ENCODE measurements at places on chromosomes 11 and 22.

- DNase-seq = no peak
Observed at GRCh38 chr22:48803171-48803947, 1024.3 kb downstream of the BRD1 start.

DNA sequence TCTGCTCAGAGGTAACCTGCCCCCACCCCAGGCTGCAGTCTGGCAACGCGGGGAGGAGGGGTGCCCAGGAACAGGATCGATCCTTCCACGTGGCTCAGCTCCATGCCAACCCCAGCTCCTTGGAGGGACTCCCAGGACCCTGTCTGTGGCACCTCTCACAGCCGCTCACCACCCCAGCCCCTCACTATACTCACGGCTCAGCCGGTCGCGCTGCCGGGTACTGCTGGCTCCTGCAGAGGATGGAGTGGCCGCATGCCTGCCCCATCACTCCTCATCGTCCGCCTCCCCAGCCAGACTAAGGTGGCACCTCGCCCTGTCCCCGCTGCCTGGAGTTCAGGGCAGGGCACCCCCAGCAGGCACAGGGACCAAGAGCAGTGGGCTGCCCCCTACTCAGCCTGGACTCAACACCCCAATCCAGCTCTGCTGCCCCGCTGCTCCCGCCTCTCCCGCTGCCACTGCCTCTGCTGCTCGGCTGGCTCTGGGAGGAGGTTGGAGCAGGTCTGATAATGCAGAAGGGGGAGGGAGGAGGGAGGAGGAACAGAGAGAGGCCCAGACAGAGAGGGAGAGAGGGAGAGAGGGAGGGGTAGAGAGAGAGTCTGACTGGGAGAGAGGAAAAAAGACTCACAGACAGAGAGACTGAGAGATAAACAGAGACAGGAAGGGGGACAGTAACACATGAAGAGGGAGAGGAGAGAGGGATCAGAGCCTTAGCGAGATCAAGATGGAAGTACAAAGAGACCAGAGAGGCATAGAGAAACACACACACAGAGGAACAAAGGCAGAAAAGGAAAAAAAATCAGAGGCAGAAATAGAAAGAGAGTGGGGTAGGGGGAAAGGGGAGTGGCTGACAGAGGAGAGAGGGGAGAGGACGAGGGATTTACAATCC is at the start of gene PDE2A:
Gene PDE2A (minus strand): TSS at position 480 of the 886 bp plus-strand sequence. CDS start 215 bp downstream, at position 265.
- no peak for DNase-seq

DNA sequence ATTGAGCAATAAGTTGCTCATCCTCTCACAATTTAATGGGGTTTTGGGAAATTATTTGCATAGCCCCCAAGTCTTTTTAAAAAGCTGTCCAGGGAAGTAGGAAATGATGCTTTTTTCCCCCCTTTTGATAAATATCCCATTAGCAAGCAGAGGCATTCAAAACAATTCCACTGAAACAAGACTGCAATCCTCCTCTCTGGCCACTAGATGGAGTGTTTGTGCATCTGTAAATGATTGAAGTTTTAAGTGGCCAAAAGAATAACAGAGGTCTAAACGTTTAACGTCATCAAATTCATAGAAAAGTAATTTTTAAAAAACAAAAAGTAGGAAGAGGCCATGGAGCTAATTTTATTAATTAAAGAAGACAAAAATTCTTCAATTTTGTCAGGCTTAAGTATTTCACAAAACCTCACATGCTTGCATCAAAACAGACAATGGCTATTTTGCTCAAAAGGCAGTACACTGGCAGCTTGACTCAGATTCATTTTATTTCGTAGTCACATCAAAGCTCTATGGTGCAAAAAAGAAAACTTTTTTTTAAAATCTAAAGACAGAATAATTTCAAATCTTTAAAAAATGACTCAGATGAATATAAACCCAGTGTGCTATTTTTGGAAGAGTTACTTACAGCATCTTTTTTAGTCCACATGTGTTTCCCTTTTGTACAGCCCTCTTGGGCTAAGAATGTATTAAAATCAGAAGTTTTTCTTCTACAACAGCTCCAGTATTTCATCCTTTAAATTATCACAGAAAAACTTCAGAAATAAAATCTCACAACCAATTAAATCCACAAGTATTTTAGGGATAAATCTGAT is 17.8 kb downstream of the CHORDC1 start:
- no peak for DNase-seq

DNA sequence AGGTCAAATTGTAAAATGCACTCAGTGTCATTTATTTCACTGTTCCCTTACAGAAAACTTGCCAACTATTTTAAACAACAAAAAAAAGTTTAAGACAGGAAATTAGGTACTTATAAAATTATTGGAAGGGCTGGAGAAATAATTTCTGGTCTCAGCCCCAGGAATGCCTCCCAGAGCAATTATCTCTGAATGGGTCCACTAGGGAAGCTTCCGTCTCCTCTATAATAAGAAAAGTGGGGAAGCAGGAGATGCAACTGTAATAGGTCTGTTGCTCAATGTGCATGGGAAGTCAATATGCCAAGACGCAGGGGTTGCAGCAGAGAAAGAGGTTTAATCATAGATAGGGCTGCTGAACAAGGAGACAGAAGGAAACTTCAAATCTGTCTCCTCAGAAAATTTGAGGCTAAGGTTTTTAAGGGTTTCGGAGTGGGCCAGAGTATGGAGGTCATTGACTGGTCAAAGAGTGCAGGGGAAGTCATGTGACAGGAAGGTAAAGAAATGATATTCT is 10.9 kb upstream of the RNF141 start:
- no peak for DNase-seq

DNA sequence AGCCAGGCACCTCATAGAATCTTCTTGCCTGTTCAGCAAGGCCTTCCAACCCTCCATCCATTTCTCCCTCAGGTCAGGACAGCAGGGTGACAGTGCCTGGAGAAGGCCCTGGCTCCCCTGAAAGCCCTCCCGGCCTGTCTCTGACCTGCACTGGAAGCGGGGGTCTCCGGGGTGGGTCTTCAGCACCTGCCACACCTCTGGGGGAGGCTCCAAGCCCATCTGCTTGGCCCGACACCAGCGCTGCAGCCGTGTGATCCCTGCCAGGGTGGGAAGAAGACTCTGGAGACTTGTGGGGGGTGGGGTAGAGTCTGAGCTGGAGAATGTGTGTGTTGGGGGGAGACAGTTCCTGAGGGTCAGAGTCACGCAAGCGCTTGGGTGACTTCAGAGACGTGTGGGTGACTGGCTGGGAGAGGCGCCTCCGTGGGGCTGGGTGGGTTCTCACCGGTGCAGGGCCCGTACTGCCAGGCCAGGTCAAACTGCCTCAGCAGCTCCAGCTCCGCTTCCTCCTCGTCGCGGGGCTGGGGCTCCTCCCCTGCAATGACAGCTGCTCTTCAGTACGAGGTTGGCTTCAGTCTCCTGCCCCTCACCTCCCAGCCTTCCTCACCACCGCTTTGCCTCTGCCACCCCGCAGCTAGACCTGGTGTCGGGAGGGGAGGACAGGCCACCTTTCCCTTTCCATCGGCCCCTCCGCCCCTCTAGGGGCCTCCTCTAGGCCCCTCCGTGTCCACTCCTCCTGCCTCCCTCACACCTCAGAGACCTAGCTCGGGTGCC is 615 bp downstream of the POLD4 start:
- no peak for DNase-seq

DNA sequence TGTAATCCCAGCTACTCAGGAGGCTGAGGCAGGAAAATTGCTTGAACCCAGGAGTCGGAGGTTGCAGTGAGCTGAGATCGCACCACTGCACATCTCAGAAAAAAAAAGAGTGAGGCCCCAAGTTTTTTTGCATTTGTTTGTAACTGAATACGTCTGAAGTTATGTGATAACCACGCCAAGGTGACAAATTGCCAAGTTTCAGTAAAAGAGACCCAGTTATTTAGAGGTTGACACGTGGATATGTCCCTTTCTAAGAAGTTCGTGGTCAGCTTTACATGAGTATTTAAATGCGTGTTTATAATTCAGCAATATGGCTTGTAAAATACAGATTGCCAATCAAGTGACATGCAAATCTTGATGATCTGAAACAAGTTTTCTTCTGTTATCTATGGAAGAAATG is 8.0 kb downstream of the PPARA start:
- DNase-seq = no peak

DNA sequence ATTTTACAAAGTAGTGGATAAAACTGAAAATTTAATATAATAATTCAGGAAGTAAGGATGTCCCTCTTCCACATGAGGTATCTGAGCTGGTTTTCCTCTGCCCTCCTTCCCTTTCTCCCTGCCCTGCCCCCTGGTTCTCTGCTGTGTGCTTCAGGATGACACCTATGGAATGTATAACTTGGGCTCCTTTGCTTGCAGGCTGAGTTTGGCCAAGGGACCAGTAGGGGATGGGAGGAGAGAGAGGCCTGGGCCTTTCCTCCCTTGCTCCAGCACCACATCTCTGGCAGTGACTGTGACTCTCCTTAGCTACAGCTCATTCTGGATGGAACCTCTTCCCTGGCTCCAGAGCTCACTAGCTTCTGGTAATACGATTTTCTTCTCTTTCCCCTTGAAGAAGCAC is 10.1 kb downstream of the IRAG1 start:
- no peak for DNase-seq

DNA sequence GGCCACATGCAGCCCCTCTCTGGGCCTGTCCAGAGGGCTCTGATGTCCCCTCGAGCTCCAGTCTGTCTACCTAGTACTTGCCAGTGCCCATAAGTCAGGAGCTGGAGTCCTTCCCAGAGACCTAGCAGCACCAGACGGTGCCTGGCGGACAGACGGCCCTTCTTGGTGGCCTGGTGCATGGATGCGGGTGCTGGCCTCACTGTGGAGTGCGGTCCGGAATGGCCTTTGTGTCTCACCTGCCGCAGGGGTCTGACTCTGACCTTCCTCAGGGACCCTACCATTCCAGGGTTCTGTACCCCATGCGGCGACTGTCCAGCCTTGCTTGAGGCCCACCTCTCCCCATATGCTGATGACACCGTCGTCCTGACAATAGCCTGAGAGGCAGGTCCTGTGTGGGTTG is 29.4 kb upstream of the SMIM38 start:
- DNase-seq = no peak

- no peak for DNase-seq
Observed at GRCh38 chr22:47159592-47159991, 397.1 kb downstream of the TBC1D22A start.

- DNase-seq = no peak
Observed at GRCh38 chr22:27639248-27640086, 162.1 kb downstream of the MN1 start.

DNA sequence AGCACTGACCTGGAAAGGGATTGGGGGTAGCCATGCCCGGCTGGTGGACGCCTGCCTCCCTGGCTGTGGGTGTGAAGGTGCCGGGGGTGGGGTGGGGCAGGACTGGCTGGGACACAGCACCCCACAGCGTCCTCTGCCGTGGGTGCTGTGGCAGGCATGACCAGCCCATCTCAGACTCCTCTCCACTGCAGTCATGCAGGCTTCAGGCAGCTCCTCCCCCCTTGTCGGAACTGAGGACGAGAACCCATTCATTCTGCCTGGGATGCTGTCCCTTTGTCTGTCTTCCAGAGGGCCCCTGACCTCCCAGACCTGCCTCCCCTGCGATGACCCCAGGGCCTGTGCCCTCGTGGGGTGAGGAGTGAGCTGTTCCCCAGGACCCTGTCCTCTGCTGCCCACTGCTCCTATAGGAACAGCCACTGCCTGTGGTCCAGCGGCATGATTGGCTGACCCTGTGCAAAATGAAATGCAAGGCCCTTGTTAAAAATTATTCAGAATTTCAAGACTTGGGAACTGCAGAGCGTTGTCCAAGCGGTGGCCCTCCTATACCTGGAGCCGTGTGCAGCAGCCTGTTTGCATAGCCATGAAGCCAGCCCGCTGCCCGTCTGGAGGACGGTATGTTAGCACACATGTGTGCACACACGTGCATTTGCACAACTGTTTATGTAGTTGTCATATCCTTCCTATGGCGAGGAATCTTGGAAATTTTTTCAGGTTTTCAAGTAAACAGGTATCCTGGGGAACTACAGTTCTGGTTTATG is 1122.3 kb downstream of the BRD1 start:
- DNase-seq = no peak

GRCh38 chr11:116330439-116331185 is 442.2 kb downstream of the BUD13 start:
- DNase-seq = no peak
